ENCODE measurements at places on chromosomes 13 and 19.

GRCh38 chr19:29771708-29772414 lies 39.9 kb upstream of the CCNE1 start:
- no peak for DNase-seq

GRCh38 chr13:102846261-102847015 lies 606 bp downstream of the ERCC5 start:
- DNase-seq: peak; percentile 32

DNA sequence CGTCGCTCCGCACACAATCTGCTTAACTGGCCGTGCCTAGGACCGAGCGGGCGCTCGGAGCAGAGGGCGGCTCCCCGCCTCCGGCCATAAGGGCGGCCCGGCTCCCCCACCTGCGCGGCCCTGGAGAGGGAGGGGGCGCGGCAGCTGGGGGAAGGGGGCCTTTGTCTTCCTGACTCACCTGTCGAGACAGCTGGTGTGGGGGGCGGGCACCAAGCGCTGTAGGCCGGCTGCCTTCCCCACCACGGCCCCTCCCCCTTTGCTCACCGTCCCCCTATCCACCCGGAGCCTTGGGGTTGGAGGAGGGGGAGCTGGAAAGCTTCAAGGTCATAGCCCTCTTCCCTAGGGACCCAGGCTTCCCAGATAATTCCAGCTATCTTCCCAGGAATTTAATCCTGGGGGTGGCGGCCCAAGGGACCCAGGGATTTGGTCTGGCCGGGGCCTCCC lies 1.2 kb downstream of the VASP start:
- DNase-seq: no peak

DNA sequence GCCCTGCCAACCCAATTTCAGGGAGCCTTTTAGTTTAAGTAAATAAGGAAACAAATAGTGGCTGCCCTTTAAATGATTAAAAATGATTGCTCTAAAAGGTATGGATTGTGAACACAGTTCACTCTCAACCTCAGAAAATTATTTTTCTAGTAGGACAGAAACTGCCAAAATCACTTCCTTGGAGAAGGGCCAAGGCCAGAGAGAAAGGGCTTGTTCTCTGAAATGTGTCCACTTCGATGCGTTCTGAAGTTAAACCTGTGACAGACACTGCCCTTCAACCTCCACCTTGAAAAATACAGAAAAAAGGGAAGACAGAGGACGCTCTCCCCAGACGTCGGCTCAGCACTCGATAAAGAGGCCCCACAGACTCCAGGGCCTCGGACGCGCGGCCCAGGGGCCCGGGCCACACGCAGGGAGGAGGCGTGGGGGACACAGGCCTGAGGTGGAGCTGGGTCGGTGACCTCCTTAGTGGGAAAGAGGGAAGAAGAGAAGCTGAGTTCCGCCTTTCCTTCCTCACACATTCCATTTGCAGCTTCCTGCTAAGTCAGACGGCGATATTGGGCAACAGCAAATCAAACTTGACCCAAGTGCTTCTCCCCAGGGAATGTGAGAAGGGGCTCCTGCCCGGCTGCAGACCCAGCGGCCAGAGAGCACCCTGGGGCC lies 63.6 kb downstream of the RASA3 start:
- no peak for DNase-seq

DNA sequence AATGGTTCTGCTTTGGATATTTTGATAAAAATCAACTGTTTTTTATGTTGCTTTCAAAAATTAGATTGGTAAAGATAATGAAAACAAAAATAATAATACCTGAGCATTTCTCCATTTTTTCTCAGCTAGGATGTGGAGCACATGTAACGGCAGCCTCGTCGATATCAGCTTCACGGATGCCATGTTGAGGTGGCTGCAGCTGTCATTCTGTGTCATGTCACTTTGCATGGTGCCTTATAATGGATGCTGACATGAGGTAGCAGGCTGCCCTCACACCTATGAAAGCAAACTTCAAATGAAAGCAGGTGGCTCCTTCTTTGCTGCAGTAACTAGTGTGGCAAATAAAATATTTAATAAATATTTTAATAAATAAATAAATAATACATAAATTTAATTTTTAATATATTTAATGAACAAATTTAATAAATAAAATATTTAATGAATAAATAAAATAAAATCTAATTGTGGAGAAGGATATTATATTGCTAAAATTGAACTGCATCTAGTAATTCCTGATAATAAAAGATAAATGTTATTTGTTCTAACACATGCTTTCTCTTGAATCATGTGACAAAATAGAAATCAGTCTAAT lies 955.7 kb upstream of the SLC10A2 start:
- DNase-seq: no peak

GRCh38 chr13:103894626-103895025 lies 828.4 kb upstream of the SLC10A2 start:
- no peak for DNase-seq

- peak; percentile 4 for DNase-seq
Observed at GRCh38 chr19:52941941-52942385, 18.7 kb upstream of the ZNF888 start.

All from GDM1 (cell line).